ENCODE measurements at places on chromosomes 2 and 18.

- DNase-seq, result no peak
These were observed 68.2 kb downstream of the HS1BP3 start for GRCh38 chr2:20582600-20583221.

DNA sequence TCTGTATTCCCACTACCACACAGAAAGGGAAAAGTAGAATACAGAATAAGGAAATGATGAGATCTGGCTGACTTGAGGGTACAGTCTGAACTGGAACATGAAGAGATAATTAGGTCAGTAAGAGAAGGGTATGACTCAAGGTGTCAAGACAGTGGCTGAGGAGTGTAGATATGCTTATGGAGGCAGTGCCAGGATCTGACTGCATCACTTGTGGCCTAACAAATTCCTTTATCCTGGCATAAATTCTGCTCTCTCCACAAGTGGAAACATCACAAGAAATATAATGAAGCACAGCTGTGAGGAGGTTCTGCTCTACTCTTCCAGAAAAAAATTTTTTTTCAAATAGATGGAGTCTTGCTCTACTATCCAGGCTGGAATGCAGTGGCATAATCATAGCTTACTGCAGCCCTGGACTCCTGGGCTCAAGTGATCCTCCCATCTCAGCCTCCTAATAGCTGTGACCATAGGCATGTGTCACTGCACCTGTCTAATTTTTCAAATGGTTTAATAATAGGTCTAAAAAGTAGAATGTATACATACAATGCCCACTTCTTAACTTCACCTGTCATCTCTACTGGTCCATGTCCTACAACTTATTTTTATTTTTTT is 85.3 kb downstream of the C2orf74 start:
- DNase-seq, result no peak

DNA sequence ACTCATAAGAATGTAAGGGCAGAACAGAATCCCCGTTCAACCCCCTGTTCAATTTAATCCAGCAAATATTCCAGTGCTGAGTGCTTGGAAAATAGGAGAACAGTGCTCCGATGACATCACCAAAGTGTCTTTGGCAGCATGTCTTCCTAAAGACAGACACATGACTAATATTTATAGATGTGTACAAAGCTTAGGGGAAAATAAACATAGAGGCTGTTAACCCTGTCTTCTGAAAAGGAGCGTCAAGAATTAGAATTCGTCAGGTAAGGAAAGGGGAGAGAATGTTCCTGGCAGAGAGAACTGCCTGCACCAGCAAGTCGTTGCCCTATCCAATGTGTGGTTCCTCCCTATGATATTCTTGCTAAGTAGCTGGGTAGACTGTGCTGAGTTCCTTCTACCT is 72.7 kb downstream of the PLB1 start:
- DNase-seq, result no peak

- no peak for DNase-seq
These were observed 95.8 kb upstream of the SETBP1 start for GRCh38 chr18:44584900-44585299.

Measured in NCI-H2029 (cell line).